Uterus (tissue), 4 donors: ENCODE measurements at places on chromosomes 3 and 15. TPM values are rescaled to one million over a fixed set of nuclear protein-coding genes. Genes with fewer than 3 reads are reported as not detected.

PDZRN3 gene
- total RNA-seq = 87.3 TPM

TTC21A gene
- total RNA-seq = 5.9 TPM

MAP6D1 gene
- total RNA-seq = 1.9 TPM

ADAMTS7 gene
- total RNA-seq = 2.0 TPM

NTRK3 gene
- total RNA-seq = 47.0 TPM

CPOX gene
- total RNA-seq = 2.8 TPM

CHRM5 gene
- not detected for total RNA-seq

FRMD4B gene
- 19.5 TPM for total RNA-seq

GOLGA8H gene
- total RNA-seq = 1.7 TPM

SCAANT1 gene
- total RNA-seq = not detected

FEZF2 gene
- total RNA-seq = not detected

CRYGS gene
- total RNA-seq = 0.77 TPM

PLA2G4F gene
- total RNA-seq = 0.29 TPM

NAA80 gene
- total RNA-seq = 25.9 TPM

CMSS1 gene
- 14.3 TPM for total RNA-seq

KPNA4 gene
- 25.4 TPM for total RNA-seq

SI gene
- not detected for total RNA-seq

MST1 gene
- 5.1 TPM for total RNA-seq

IL16 gene
- 20.0 TPM for total RNA-seq

SSUH2 gene
- not detected for total RNA-seq

ADAMTS17 gene
- not detected for total RNA-seq

GMNC gene
- total RNA-seq = 0.88 TPM

CIDEC gene
- total RNA-seq = not detected

CCDC12 gene
- 56.7 TPM for total RNA-seq

PAQR5 gene
- total RNA-seq = not detected

MESD gene
- total RNA-seq = 27.1 TPM

PEX11A gene
- total RNA-seq = 2.3 TPM

ONECUT1 gene
- not detected for total RNA-seq

CSPG4 gene
- total RNA-seq = 10.3 TPM

LRRC57 gene
- 8.7 TPM for total RNA-seq

DNAJA4 gene
- 12.4 TPM for total RNA-seq

POLQ gene
- total RNA-seq = not detected

MCTP2 gene
- total RNA-seq = 3.3 TPM

ROBO2 gene
- 51.3 TPM for total RNA-seq

ST3GAL6 gene
- total RNA-seq = 14.9 TPM

ACAD11 gene
- 115 TPM for total RNA-seq
